ENCODE measurements at places on chromosomes 11 and 22. TPM values are rescaled to one million over a fixed set of nuclear protein-coding genes. Genes with fewer than 3 reads are reported as not detected.

The SLC37A2 gene
- total RNA-seq: 5.5 TPM

The PACS1 gene
- 22.9 TPM for total RNA-seq

The ADM gene
- 298 TPM for total RNA-seq

The TNRC6B gene
- total RNA-seq: 17.4 TPM

The OR4D10 gene
- not detected for total RNA-seq

The HSPB2 gene
- total RNA-seq: not detected

The THYN1 gene
- 51.4 TPM for total RNA-seq

The KDELR3 gene
- total RNA-seq: 219 TPM

The DDTL gene
- total RNA-seq: not detected

The TMEM151A gene
- total RNA-seq: not detected

The CNGA4 gene
- not detected for total RNA-seq

The EEF1G gene
- total RNA-seq: 2,264 TPM

The OVCH2 gene
- not detected for total RNA-seq
